ENCODE measurements at places on chromosomes 12 and 14.
A peak's percentile ranks its signal among the peaks of the same experiment; 100 is the strongest.

DNA sequence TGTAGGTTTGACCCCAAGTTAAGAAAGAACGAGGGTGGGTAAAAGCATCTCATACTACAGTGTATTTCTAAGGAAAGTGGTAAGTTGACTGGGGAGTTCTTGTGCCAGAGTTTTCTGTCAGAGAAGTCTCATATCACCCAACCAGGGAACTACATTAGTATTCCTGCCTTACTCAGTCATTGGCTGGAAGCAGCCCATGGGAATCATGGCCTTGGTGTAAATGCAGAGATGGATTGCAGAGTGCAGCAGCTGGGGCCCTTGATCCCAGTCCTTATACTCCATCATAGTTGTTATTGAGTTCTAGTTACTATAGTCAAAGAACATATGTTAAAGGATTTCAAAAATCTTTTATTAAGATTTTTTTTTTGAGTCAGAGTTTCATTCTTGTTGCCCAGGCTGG is 105.8 kb downstream of the MNAT1 start:
- DNase-seq, result no peak

- no peak for DNase-seq
These were observed 20.1 kb upstream of the EIF2B2 start for GRCh38 chr14:74982661-74983060.

GRCh38 chr12:39010406-39010805 is 105.0 kb upstream of the CPNE8 start:
- no peak for DNase-seq

DNA sequence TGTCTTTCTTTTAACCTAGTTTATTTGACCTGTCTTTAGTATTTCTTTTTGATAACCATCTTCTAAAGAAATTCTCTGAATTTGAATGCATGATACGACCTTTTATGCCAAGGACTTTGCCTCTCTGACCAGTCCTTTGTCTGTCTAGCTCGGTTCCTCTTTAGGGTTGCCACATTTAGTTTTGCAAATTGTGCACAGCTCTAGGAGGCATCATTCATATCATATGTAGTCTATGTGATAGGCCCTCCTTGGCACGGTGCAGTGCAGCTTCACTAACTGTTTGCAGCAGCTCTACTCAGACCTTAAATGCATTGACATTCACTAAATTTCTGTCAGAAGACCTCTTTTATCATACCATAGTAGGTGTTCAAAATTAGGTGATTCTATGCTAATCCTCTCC is 75.6 kb downstream of the USP15 start:
- no peak for DNase-seq

DNA sequence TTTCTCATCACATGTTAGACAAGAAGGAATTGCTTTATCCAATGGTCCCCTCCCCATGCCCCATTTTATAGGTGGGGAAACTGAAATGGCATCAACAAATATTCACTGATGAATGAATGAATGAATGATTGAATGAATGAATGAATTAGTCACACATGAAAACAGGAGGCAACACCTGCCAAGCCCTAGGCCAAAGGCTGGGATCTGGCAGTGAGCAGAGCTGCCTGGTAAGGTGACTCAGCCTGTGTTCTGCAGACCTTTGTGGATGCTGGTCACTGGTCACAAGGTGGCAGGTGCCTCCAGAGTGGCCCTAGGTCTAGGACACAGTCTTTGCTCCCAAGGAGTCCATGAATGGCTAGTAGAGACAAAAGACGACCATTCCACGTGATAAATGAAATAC is 188.4 kb downstream of the RBM19 start:
- no peak for DNase-seq

- DNase-seq, result no peak
These were observed 308.8 kb downstream of the EGLN3 start for GRCh38 chr14:33642080-33642479.

DNA sequence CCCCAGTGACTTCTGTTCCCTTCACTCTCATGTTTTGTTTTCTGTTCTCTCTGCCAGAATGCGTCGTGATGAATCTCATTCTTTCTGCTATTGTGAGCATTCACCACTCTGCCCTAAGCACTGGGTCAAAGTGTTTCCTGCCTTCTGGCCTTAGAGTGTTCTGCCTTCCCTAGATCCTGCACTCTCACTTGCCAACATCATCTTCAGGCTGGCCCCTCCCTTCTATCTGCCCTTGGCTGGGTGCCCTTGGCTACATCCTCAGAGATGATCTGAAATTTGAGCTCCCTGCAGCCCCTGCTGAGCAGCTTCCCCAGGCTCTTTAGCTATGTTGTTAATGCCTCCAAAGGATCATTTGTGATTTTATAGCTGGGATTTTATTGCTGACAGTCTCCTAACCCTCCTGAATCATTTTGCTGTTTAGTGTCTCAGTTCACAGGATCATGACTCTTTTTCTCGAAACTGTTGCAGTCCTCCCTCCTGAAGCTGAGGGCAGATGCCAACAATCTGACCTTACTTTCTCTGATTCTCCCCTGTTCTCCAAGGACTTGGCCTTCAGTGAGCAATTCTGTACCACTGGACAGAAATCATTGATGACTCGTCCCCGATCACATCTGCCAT is 4.5 kb downstream of the DHRS2 start:
- DNase-seq, result peak; percentile 43

DNA sequence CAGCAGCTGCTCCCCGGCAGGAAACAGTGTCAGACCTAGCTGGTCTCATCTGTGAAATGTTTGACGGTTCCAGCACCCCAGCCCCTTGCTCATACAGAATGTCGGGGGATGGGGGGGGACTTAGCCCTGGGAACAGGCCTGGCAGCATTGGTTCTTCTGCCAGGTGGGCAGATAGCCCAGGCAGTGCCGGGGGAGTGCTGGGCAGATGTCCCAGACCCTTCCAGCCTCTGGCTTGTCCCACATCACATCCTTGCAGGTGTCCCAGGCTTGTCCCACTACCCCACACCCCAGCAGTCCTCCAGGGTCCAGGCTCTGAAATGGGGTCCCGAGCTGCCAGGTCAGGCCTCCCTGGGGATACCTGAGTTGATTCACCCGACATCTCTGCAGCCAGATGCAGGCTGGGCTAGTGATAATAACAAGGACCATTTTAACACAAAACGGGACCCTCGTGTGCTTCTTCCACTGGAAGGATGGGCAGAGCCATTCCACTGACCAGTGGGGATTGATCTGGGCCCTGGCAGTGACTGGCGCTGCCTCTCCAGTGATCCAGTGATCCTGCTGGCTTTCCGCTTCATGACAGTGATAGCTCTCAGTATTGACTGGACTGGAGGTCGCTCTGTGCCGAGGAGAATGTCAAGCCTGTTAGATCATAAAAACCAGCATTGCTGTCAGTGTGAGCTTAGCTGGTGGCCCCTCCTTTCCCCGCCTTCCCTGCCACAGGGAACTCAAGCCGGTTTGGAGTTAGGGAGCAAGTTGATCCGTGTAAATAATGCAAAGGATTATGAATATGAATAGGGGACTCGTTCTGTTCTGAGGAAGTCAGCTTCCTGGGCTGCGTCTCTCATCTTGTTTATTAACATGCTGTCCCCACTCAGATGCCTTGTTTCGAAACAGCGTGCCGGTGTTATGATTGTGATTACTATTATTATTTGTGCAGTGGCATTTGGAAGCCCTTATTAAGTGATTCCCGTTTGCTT is 180.6 kb downstream of the AACS start:
- no peak for DNase-seq

DNA sequence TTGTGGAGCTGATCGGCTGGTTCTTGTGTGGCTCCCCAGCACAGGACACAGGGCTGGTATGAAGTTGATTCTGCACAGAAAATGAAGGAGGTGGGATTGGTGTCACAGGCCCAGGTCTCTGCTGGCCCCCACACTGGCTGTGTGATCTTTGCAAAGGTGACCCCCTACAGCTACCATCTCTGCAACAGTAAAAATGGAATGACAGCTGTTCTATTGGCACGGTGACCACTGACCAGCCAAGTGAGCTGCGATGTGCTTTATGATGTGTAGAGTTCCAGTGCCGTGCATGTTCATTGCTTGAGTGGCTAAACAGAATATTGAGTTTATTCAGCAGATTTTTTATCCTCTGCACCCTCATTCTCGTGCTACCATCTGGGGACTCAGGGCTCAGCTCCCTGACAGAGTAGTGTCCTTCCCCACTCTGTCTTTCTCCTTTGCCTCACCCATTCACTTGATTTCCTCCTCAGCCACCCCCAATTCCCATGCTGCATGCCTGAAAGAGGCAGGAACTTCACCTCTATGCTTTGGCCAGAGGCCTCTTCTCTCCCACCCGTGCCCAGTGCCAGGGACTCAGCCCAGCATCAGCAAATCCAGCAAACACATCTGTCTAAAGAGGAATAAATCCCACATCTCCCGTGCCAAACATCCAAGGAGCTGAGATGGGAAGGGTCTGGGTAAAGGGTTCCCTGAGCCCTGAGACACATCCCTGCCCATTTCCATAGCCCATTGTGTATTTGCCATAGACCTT is 21.2 kb downstream of the C14orf132 start:
- DNase-seq, result no peak

DNA sequence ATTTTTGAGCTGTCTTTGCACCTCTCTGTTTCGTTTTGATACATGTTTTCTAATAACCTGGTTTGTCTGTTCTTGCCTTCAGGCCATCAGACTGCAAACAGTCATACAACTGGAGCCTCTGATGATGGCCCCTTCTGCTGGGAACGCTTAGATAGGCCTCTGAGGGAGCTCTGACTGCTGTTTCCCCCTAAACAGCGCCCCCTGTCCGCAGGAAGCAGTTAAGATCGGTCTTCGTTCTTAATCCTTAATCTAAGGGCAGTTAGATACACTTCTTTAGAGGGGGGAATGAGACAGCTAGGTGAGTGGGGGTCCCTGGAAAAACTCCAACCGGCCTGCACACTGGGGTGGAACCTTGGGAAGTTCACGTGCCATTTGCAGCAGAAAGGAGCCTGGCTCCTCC is 1338.8 kb upstream of the SEL1L start:
- no peak for DNase-seq

DNA sequence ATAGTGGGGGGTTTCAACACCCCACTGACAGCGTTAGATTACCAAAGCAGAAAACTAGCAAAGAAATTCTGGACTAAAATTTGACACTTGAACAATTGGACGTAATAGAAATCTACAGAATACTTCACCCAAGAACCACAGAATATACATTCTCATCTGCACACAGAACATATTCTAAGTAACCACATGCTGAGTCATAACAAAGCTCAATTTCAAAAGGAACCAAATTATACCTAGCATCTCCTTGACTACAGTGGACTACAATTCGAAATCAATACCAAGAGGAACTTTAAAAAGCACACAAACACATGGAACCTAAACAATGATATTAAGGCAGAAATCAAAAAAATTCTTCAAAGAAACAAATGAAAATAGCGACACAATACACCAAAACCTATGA is 871.6 kb upstream of the MDGA2 start:
- DNase-seq, result no peak

DNA sequence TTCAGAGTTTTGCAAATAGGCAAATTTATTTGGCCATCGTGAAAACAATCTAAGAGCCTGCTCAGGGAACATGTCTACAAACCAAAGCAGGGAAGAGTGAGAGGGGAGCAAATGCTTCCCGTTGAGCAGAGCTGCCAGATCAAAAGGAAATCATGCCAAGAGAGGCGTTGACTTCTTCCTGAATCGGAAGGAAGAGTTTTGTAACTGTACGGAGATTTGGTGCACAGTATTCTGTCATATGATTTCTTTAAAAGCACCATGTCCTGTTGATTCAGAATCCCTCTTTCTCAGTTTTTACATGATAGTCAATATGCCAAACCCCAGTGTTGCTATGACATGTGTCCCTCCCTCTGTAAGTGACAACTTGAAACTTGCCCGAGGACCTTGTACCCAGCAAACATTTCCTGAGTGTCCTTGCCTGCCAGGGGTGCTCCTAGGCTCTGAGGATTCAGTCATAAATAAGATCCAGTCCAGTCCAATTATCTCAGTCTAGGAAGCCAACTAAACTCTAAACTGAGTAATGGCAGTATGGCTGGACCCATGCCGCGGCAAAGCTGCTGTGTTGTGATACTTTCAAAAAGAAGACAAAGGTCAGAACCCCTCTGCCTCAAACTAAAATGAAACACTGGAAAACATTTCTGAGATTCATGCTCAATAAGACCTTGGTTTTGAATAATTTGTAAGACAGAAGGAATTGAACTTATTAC is 300.1 kb upstream of the FKBP4 start:
- no peak for DNase-seq

DNA sequence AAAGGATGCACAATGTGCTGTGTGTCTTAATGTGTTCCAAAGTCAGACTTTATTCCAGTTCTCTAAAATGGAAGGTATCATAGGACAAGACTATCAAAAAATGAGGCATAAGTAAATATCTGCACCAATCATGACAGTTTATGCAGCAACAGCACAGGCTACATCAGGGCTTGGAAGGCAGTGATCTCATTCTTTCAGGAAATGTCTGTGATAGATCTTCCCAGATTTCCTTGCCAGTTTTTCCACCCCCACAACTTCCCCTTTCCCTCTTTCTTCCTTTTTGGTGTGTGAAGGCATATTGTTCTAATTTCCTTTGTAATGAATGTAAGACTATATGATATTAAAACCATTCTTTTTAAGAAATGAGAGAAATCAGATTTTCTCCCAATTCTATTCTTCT is 326.7 kb downstream of the ATP23 start:
- DNase-seq, result no peak

GRCh38 chr14:68651652-68652432 is 141.0 kb downstream of the ZFP36L1 start:
- DNase-seq, result no peak

DNA sequence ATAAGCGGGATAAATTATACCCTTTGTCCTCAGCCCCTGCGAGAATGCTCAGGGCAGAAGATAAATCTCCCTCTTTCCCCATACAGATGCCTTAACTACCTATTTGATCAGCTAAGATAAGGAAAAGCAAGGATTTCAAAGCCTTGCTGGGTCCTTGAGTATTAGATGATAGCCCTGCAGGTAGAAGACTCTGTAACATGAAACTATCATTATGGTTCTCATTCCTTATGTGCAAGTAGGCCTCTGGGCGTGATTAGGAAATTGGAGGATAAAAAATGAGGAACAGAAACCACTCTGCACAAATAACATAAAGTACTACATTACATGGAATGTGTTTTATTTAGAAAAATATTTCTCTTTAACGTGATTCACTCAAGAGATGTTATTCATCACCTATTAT is 14.5 kb upstream of the WDR89 start:
- no peak for DNase-seq

GRCh38 chr14:67240168-67240932 is 885 bp upstream of the PALS1 start:
- peak; percentile 16 for DNase-seq

GRCh38 chr12:77723308-77723707 is 107.4 kb upstream of the NAV3 start:
- peak; percentile 5 for DNase-seq

- no peak for DNase-seq
These were observed 38.4 kb upstream of the DDX11 start for GRCh38 chr12:31035226-31035625.

GRCh38 chr14:101349108-101349507 is 212.2 kb upstream of the DIO3 start:
- DNase-seq, result no peak

- DNase-seq, result no peak
These were observed 15.3 kb downstream of the COQ10A start for GRCh38 chr12:56282030-56282429.

DNA sequence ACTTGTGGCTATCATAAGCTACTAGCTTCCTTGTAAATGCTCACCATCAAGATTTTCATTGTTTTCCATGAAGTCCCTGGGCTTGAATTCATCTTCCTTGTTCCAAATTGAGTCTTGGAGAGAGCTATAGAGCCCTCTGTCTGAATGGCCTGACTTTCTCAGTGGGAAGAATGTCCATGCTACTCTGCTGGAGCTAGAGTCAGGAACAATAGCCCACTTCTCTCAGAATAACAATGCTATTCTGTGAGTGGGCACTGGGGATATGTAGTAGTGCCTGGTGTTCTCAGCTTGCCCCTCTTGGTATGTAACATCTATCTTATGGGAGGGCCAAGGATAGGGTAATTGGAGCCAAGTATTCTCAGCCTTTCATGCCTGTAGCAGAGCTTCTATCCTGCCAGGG is 127.6 kb upstream of the TRHDE start:
- no peak for DNase-seq

Data from COR-L47 (cell line).